ENCODE measurements at places on chromosomes 5 and 9.

GRCh38 chr5:53777864-53778618, 217.6 kb downstream of the NDUFS4 start:
- no peak for DNase-seq

- no peak for DNase-seq
These were observed 97.8 kb downstream of the FBXW11 start for GRCh38 chr5:171908638-171909037.

- no peak for DNase-seq
These were observed 106.3 kb upstream of the IRX1 start for GRCh38 chr5:3489239-3489843.

- no peak for DNase-seq
These were observed 510.1 kb downstream of the NR2F1-AS1 start for GRCh38 chr5:93070938-93071337.

GRCh38 chr9:16461851-16462250, 408.6 kb downstream of the BNC2 start:
- DNase-seq: no peak

DNA sequence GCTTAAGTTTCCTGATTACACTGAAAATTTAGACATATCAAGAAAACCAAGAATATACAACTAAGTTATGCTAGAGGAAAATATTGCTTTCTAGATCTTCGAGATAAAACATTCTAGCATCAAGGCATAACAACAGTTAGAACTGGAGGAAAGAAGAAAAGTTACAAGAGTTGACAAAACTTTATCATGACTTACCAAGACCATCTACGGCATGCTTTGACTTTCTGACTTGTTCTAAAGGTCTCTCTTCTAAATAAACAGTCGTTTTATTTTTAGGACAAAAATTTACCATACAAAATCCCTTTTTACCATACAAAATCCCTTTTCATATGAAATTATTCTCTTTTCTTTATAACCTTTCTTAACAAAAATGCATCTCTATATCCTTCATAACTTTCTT, 1110.1 kb upstream of the CDH10 start:
- no peak for DNase-seq

GRCh38 chr5:571791-572190, 40.3 kb upstream of the CEP72 start:
- DNase-seq: no peak

DNA sequence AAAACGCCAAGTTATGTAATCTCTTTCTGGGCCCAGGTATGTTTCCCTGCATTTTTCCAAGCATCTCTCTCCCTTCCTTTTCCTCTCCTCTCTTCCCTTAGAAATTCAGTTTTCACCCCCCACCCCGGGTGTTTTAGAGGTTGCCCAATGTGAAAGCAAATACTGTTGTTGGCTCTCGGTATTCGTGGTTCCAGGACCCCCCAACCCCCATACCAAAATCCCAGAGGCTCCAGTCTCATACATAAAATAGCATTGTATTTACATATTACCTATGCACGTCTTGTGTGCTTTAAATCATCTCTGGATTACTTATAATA, 48.8 kb downstream of the ACER2 start:
- no peak for DNase-seq

DNA sequence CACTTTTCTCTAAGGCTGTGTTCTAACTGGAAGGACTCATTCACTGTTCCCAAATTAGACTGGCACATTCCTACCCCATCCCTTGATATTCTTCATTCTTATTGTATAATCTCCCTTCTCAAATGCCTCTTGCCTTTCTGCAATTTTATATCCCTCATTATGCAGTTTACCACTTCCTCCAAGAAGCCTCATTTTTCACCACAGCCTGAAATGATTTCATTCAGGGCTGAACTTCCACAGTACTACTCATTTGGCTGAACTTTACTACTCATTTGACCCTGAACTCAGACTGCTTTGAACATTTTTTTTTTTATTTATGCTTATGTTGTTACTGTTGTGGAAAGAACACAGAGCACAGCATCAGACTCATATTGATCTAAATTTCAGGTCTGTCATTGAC, 32.7 kb downstream of the GRIA1 start:
- no peak for DNase-seq

- DNase-seq: no peak
These were observed 20.2 kb upstream of the GNPDA1 start for GRCh38 chr5:142032747-142033631.

- DNase-seq: no peak
These were observed 483 bp downstream of the FBXL7 start for GRCh38 chr5:15500325-15501001.

DNA sequence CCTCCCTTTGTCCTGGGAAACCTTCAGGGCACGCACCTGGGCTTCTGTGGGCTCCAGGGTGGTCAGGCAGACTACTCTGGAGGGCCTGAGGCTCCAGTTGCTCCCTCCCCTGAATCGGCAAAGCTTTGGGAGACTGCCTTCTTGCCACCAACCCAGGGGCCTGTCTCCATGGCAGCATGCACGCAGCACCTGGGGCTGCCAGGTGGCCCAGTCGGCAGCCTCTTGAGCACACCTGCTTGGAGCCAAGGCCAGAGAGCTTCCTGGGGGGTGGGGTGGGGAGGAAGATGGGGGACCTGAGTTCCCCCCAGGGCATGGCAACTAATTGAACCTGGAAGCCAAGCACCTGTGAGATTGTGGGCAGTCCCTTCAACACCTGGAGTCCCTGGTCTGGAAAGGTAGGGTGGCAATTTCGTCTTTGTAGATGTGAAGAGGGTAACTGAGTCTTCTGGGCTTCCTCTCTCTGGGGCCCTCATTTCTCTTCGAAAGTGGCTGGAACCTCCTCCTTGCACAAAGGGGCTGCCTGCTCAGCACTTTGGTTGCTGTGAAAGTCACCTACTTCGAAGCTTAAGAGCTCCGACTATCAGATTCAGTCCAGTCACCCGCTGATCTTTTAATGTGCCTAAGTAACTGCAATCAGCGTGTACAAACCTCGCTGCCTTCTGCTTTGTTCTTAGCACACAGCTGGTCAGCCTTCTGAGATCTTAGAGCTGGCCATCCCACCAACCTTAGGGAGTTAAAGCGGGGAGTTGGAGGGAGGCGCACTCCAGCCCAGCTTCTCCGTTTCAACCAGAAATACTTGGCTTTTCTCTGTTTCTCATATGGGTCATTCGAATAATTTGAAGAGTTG, 4.0 kb downstream of the RNF183 start:
- peak; percentile 86 for DNase-seq
